ENCODE measurements at places on chromosomes 5 and 9.

GRCh38 chr9:115765060-115765459 lies 388.5 kb upstream of the PAPPA start:
- DNase-seq, result no peak

DNA sequence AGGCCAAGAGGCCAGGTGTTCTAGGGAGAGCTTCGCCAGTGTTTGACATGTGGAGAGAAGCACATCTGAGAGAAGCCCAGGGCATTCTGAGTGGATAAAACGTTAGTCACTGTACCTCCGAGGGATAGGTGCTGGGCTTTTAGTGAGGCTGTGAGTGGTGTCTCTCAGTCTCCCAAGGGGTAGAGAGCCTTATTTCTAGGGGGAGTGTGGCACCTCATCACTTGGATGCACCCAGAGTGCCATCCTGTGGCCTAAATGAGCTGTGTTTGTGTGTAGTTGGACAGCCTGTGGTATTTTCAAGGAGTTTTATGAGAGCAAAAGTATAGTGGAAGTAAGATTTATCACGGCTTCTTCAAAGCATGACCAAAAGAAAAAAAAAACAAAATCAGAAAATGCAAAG lies 1046.9 kb upstream of the WWC1 start:
- no peak for DNase-seq

GRCh38 chr5:180210961-180211760 lies 2.1 kb upstream of the RASGEF1C start:
- DNase-seq, result no peak

GRCh38 chr5:55234121-55234700 lies 803 bp upstream of the CCNO start:
- no peak for DNase-seq

- no peak for DNase-seq
Measured at GRCh38 chr9:121331992-121332685, 37.9 kb downstream of the STOM start.

DNA sequence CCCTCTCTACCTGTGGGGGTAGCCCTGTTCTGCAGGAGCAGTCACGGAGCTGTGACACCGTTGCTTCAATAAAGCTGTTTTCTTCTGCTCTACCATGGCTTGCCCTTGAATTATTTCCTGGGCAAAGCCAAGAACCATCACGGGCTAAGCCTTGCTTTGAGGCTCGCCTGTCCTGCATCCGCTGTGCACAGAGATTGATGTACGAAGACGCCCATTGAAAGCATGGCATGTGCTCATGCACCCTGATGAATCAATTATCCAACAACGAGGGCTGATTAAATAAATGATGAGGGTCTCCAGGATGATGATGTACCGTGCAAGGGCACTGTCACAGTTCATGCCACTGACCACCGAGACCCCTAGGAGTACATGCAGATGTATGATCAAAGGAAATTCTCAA lies 20.7 kb downstream of the PTGES start:
- no peak for DNase-seq

DNA sequence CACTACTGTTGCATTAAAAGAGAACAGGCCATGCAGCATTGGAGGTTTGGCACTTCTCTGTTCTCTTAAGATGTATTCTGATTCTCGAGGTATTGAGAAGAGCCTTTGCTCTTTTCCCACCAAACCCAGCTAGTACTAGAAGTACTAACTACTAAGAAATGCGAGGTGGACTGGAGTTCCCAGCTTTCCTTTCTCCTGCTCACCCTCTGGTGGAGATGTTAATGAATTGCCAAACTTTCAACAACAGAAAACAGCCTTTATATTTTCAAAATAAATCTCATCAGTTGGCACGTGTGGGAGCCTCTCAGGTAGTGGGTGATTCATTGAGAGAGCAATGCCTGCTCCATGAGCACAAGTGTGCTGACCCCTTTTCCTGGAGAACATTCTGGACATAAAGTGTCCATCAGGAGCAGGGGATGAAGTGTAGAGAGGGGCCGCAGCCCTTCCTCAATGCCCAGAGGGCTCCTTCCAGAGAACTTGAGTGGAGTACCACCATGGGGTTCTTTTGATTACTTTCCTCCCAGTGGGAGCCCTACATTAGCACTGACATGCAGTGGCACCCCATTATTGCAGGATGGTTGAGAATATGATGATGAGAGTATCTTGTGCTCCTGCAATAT lies 45.7 kb downstream of the TMEM174 start:
- no peak for DNase-seq

- DNase-seq, result no peak
Measured at GRCh38 chr5:850511-851006, at the start of gene ZDHHC11. Gene ZDHHC11, minus strand, starts transcription at chr5:850986. Its CDS starts 384 bp downstream, at chr5:850602.

- no peak for DNase-seq
Measured at GRCh38 chr5:14184082-14184481, 40.9 kb downstream of the TRIO start.

DNA sequence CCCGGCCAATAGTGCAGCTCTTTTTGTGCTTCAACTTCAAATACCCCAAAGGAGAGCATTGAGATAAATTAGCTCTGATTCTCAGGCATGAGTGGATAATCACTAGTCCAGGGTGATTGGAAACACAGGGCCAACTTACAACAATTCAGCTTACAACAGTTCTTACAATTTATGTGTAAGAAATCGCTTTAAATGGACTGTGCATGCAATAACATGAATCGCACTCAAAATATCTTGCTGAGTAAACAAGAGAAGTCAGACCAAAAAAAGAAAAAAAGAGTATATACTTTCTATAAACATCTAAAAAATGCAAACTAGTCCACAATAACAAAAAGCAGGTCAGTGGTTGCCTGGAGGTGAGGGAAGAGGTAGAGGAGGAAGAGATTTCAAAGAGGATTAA lies 150.6 kb upstream of the EDIL3 start:
- DNase-seq, result no peak

DNA sequence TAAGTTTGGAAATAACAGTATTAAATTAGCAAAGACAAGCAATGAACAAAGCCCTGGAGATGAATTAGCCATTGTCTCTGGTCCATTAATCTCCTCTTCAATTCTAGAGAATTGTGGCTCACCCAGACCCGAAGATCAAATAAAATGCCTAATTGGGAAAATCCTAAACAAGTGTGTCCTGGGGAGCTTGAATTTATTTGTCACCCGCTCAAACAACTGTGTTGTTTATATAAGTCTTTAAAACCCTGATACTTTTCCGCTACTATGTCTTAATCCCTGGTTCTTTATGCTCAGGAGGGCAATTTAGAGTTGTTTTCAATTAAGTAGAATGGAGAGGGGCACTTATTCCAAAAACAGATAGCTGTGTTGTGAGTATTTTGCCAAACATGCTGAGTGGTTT lies 128.4 kb downstream of the ANXA1 start:
- no peak for DNase-seq

DNA sequence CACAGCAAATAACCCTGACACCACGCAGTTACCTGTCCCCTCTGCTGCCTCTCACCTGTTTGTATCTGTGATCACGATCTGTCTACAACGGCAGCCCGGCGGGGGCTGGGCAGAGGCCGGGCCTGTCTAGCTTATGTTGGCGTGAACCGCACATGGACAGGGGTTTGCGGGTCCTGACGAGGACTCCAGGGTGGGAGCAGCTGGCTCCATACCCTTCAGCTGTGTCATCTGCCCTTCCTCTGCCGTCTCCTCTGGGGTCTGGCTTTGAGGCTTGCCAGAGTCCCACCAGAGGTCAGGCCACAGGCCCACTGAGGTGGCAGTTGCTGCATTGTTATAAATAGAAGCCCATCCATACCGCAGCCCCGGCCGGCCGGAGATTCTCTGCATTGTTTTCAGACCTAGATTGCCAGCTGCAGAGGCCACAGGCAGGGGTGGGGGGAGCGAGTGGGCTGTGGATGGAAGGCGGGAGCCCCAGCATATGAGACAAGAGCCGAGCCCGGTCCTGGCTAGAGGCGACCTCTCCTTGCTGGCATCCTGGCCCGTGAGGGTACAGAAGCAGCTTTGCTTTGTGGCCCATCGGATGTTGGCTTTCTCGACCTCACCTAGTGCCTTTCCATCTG lies 37.8 kb downstream of the FAM78A start:
- no peak for DNase-seq

DNA sequence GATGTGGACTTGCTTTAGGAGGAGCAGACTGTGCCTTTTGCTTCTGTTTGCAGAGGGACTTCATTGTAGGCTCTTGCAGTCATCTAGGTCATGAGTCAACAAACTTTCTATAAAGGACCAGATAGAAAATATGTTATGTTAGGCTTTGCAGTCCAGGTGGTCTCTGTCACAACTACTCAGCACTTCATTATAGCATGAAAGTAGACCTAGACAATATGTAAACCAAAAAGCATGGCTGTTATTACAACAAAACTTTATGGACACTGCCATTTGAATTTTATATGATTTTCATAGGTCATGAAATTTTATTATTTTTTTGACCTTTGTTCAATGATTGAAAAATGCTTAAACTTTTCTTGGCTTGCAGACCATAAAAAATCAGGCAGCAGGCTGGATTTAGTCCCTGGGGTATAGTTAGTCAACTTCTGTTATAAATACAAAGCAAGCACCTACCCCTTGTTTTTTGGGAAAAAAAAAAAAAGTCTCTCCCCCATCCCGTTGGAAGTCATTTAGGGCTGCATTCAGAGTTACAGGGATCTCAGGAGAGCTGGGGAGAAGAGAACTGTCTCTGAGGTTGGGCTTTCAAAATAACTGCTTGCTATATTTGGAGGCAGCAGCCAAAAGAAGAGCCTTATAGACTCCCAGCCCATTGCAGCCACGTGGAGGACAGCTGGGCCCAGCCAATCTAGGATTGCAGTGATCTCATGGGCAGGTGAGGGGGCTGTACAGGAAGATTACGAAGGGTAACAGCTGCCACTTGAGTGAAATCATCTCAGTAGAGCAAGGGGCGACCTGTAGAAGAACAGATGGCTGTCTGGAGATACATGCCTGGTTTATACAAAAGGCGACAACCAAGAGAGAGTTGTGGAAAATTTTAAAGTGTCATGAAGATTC lies 136.6 kb upstream of the TNC start:
- no peak for DNase-seq

DNA sequence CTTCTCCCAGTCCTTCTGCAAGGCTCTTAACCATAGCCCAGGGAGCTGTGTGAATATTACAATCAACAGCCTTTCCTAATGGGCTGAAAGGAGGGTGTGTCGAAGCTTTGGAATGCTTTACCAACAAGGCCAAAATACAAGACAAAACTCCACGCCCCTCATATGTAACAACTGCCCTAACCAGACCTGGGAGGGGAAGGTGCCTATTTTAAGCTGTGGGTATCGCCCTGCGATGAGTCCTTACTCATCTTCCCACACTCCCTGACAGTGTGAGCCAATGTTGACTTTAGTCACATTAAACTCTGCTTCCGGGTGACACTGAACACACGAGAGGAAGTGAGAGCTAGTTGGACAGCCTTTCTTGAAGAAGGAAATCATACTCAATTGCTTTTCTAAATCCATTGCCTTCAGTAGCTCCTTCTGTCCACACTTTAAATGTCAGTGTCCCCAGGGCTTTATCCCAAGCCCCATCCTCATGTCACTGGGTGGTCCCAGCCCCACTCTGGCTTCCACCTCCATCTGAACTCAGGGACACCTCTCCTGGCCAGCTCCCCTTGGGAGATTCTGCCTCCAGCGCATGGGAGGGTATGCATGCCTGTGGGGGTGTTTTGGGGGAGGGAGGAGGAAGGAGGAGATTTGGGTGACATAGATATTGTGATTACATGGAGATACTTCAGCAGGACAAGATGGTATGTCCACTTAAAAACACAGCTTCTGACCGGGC lies 6.5 kb upstream of the TBC1D9B start:
- DNase-seq, result no peak
